ENCODE measurements at places on chromosomes 13 and 19. TPM values are rescaled to one million over a fixed set of nuclear protein-coding genes. Genes with fewer than 3 reads are reported as not detected.

Gene EDNRB
- total RNA-seq, result 169 TPM

Gene ZNF723
- total RNA-seq, result not detected

Gene SMIM17
- total RNA-seq, result 117 TPM

Gene JUNB
- 21.7 TPM for total RNA-seq

Gene FKBP8
- 171 TPM for total RNA-seq

Gene CYP4F2
- not detected for total RNA-seq

Gene MTUS2
- 19.4 TPM for total RNA-seq

Gene FPR3
- 0.46 TPM for total RNA-seq

Gene PCP2
- not detected for total RNA-seq

Gene ACOD1
- not detected for total RNA-seq

Gene GPR42
- total RNA-seq, result not detected

Gene TMEM272
- total RNA-seq, result 3.9 TPM

Gene HSD17B14
- total RNA-seq, result 5.3 TPM

Gene CEACAM4
- not detected for total RNA-seq

Gene QPCTL
- 4.4 TPM for total RNA-seq

Gene HSH2D
- not detected for total RNA-seq

Gene CGB3
- total RNA-seq, result not detected

Gene FIZ1
- 5.3 TPM for total RNA-seq

Gene ACER1
- not detected for total RNA-seq

Gene ZSCAN4
- total RNA-seq, result not detected

Gene KANK3
- 6.0 TPM for total RNA-seq

Gene ZNF729
- total RNA-seq, result 0.23 TPM

Gene GPR180
- total RNA-seq, result 15.7 TPM

Gene ZNF850
- total RNA-seq, result 7.6 TPM

Gene FZR1
- 46.4 TPM for total RNA-seq

Gene IZUMO4
- 8.5 TPM for total RNA-seq

Gene LGALS7
- total RNA-seq, result not detected

Gene CEACAM20
- total RNA-seq, result not detected

Gene ZNF555
- 22.1 TPM for total RNA-seq

Gene ZNF625
- 24.5 TPM for total RNA-seq

Gene CCL25
- total RNA-seq, result not detected

Gene ZNF541
- 0.23 TPM for total RNA-seq

Gene NDUFA7
- 8.3 TPM for total RNA-seq

Gene URAD
- not detected for total RNA-seq

Gene RNF113B
- total RNA-seq, result not detected
